Putamen (tissue), 1 donor: ENCODE measurements at places on chromosomes 4 and X.

GRCh38 chrX:111646515-111646914 is 34.5 kb upstream of the ALG13 start:
- DNase-seq = no peak

- no peak for DNase-seq
Observed at GRCh38 chr4:55866290-55866907, 13.0 kb downstream of the EXOC1 start.

DNA sequence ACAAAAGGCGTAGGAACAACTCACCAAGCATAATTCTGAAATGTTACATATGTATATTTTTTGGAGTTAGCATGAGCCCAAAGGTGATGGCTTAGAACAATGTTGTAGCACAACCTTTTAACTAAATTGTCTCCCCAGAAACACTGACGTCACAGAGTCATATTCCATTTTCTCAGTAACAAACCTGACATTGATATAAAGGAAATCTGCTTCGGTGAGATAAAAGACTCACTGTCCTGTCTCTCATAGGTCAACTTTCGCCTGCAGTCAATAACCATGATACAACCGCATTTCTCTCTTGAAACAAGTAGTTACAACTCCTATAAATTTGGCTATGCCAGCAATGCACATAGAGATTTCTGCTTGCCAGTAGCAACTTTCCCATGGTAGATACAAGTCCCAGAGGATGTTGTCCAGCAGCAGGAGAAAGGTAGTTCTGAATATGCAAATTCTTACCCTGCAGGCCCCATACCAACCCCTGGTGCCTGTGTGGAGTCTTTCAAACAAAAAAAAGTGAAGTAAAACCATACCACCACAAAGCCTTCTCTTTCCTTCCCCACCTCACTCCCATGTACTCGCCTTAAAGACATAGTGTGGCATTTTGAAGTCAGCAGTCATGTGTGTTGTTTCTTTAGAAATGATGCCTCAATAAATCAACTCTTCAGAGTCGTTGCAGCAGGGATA is 47.9 kb downstream of the MTM1 start:
- no peak for DNase-seq

GRCh38 chrX:72159769-72160168 is 21.8 kb upstream of the PIN4 start:
- DNase-seq = no peak

- peak; percentile 8 for DNase-seq
Observed at GRCh38 chrX:24424948-24425347, 40.1 kb upstream of the PDK3 start.

- DNase-seq = no peak
Observed at GRCh38 chr4:1057403-1057745, 45.9 kb downstream of the FGFRL1 start.

DNA sequence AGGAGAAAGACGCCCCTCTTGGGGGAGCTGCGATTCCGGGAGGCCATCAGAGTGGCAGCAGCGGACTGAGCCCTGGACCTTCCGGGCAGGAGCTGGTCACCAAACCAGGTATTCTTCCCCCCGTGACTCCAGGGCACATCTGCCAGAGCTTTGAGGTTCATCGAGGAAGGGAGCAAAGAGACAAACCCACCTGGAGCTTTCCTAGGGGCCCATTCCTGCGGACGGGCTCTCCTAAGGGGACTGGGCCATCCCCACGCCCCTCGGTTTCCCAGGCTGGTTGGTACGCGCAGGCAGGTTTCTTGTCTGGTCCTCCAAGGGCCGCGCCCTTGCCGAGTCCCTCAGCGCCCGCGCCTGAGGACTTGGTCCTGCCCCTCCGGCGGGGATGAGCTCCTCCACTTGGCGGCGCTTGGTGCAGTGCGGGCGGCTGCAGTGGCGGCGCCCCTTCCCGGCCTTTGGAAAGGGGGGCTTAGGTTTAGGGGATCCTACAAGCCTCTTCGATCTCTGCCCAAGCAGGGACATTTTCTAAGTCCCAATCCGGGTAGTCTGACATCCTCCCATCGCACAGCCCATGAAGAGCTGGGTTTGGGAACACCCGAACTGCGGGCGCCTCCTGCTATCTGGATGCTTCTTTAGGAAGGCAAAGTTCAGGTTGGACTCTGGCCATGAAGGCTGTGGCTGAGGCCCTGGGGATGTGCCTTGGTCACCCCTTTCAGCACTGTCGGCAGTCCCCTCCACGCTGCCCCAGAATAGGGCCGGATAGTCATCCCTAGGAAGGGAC is 538 bp downstream of the STBD1 start:
- DNase-seq = no peak
